Daoy (cell line): ENCODE measurements at places on chromosomes 2 and 18. TPM values are rescaled to one million over a fixed set of nuclear protein-coding genes. Genes with fewer than 3 reads are reported as not detected.

The ANKRD30B gene
- 0.23 TPM in 1 of 2 replicates, not detected in the other for total RNA-seq

The KRTCAP3 gene
- not detected in 2 replicates for total RNA-seq

The PROC gene
- total RNA-seq = not detected in 2 replicates

The ALK gene
- total RNA-seq = 0.03 and 0.11 TPM in 2 replicates

The ADRA2B gene
- total RNA-seq = 0.42 TPM in 1 of 2 replicates, not detected in the other

The OR6B2 gene
- total RNA-seq = not detected in 2 replicates

The APCDD1 gene
- total RNA-seq = 0.23 and 0.80 TPM in 2 replicates

The SCYGR1 gene
- not detected in 2 replicates for total RNA-seq

The TRIM54 gene
- total RNA-seq = not detected in 2 replicates

The PPIG gene
- total RNA-seq = 40.2 and 44.4 TPM in 2 replicates

The SCG2 gene
- 0.95 and 3.0 TPM in 2 replicates for total RNA-seq

DNA sequence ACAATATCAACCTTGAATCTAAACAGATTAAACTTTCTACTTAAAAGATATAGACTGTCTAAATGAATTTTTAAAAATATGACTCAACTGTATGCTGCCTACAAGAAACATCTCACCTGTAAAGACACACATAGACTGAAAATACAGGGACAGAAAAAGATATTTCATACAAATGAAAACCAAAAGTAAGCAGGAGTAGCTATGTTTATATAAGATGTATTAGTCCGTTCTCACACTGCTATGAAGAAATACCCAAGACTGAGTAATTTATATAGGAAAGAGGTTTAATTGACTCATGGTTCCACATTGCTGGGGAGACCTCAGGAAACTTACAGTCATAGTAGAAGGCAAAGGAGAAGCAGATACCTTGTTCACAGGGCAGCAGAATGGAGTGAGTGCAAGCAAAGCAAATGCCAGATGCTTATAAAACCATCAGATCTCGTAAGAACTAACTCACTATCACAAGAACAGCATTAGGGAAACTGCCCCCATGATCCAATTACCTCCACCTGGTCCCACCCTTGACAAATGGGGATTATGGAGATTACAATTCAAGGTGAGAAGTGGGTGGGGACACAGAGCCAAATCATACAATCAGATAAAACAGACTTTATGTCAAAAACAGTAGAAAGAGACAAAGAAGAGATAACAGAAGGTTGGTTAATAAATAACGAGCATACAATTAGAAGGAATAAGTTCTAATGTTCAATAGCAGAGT, 214.4 kb upstream of the SLC39A10 start:
- DNase-seq = no peak

DNA sequence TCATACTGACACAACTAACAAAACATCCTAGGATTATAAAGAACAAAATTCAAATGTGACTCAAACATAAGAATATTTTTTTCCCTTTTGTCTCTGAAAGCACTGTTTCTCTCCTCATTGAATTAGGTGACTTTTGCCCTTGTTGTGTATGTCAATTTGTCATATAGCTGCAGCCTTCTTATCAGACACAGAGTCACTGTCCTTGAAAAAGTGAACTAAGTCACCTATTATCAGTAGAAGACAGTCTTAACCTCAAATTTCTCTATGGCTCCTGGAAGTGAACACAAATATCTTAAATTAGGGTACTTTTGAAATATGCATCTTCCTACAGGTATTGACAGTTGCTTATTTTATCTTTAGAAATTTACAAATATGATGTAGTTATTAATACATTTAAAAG, 360.6 kb downstream of the NBAS start:
- DNase-seq = no peak

GRCh38 chr2:10792001-10792634, 20.5 kb downstream of the PDIA6 start:
- DNase-seq = no peak

DNA sequence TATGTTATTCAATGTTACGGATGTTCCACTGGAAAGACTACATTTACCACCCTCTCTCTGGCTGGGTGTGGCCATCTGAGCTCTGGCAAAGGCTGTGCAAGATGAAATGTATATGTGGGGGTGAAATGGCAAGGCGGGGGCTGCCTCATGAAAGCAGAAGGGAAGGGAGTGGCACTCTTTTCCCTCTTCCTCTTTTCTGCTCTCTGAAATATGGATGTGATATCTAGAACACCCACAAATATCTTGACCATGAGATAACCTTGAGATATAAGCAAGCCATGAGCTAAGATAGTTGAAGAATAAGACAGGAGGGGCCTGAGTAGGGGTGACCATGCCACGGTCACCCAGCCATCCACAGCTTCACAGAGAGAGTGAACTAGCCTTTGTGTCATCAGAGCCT, 367.8 kb upstream of the ID2 start:
- DNase-seq = no peak

GRCh38 chr2:110688594-110689091, 10.8 kb upstream of the BUB1 start:
- peak; percentile 67 for DNase-seq

DNA sequence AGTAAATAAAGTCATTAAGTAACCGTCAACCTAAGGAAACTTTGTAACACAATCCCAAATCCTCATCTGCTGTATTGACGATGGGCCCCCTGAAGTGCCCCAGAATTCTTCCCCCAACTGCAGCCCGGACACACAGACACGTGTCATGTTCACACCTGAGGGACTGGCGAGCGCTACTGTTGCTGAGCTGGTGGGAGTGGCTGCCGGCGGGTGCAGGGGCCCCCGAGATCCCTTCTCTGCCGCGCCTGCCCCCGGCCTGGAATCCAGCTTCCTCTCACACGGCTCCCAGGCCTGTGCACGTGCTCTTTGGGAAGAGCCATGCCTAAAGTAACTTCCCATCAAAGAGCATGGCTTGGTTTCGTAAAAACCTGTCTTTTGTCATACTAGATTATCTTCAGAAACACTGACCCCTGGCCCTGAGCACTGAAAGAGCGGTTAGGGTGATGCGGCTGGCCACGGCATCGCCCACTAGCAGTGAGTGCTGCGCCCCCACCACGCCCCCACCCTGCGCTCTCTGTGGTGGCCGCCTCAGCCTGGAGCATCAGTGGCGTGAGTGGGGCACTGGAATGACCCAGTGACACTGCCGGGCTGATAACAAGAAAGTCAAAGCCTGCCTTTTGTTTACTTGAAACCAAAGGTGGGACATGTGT, 56.0 kb downstream of the ADI1 start:
- DNase-seq = no peak

DNA sequence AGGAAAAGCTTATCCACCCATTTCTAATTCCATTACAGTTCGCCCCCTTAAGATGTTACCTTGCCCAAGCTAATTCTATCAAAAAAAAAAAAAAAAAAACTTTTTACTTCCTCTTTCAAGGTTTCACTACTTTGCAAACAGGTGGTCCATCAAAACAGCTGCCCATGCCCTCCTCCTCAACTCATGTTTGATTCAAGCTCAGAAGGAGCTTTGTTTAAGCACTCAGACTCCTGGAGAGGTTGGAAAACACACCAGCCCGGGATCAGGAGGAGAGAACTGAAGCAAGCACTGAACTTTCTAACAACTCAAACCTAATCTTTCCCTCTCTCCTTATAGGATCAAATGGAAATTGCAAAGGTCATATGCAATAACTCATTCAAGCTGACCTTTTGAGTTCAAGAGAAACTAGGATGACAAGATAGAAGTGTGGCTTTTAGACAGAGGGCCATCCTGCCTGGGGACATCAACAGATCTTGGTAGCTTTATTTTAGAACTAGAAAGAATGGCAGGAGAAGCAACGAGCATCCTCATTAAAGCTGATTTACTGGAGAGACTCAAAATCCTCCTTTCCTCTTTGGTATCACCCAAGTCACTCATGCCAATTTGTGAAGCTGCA, 28.3 kb upstream of the FZD7 start:
- no peak for DNase-seq

DNA sequence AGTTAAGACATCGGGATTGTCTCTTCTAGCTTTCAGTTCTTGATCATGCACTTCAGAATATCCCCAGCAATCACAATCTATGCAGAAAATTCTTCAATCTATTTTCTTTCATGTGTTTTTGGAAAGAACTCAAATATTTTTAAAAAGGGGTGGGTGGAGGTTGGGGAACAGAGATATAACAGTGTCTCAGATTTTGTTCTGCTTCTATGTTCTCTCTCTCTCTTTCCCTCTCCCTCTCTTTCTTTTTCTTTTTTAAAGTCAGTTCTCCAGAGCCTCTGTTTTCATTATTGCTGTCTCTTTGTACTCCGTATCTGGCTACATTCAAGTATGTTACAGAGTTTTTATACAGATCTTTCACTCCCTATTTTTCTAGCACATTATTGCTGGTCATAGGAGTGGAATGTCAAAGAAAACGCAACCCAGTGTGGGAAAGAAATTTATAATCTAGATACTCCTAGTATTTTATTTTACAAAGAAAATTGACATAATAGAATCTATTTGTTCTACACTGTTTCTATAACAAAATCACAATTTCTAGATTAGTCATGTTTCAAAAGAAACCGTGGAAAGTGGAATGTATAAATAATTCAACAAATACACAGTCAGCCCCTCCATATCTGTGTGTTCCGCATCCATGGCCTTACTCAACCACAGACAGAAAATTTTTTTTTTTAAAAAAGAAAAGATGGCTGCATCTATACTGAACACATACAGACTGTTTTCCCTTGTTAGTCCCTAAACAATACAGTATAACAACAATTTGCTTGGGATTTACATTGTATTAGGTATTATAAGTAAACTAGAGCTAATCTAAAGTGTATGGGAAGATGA, 11.2 kb upstream of the NEMP2 start:
- no peak for DNase-seq

DNA sequence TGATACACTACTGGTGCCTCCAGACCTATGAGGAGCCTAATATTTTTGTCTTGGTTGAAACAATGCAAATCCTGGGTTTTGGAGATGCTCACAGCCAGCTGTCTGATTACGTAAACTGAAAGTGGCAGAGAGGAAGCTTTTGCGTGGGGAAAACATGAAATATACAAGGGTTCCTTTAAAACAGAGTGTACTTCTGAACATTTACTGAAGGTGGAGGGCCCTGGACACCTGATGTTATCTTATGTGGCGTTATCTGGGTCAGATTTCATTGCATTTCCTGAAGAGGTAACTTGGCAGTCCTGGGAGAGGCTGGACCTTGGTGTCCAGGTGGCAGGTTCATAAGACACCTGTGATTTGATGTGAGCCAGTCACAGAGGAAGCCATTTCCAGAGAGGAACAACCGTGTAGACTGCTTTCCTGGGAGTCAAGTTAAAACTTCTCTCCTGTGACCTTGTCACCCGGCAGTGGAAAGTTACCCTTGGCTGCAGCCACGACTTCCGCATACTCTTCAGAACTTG, 105.0 kb downstream of the NEDD4L start:
- no peak for DNase-seq

- no peak for DNase-seq
These were observed 299.4 kb downstream of the ZNF521 start for GRCh38 chr18:25052511-25052921.

DNA sequence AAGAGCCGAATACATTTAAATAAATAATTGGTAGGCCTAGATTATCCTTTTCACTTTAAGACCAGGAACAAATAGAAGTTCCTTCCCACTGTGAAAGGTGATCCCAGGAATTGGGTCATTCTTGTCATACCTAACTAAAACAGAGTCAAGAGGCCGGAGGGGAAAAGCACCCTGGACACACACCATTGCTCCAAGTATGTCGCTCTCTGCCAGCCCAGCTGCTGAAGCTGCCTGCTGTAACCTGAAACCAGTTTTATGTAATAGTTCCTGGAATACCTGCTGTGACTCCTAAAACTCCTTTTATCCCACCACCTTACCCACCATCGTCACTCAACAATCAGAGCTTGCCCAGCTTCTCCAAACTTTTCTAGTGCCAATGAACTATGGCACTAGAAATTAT, 217.1 kb downstream of the PTPRM start:
- no peak for DNase-seq

- DNase-seq = no peak
These were observed 103.3 kb upstream of the SLC38A11 start for GRCh38 chr2:165058476-165059265.

DNA sequence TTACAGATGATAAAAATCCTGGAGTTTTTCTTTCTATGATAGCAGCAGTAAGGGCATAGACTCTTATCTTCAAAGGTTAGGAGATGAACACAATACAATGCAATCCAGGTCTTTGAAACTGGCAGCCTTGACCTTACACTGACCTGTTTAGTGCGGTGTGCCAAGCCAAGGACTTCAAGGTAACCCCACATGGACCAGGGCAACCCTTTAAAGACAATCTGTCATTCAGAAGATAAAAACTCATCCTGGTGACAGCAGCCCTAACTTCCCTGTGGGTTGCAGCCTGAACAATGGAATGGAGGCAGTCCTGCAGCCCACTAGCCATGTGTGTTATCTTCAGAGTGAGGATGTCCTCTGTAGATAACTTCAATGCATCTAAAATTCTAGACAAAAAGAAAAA, 78.1 kb downstream of the RTTN start:
- no peak for DNase-seq

DNA sequence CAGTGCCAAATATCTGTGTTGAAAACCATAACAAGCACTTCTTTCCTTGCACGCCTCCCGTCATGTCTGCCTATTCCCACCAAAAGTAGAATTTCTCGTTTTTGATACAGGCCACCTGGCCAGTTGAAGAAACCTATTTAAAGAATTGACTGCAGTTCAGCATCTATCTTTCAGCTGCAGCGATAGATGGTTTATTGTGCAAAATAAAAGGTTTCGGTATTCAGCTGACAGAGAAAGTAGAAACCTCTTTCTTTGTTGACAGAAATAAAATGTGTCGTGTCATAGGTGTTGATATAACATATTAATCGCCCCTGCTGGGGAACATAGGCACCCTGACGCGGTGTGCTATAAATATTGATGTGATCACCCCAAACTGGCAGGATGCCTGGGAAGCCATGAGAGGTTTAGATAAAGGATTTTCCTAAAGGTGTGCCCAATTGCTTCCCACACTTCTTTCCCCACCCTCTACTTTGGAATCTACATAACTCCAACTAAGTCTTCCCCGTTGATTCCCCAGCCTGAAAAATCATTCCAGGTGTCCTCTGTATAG, 570.4 kb downstream of the CCDC85A start:
- no peak for DNase-seq

DNA sequence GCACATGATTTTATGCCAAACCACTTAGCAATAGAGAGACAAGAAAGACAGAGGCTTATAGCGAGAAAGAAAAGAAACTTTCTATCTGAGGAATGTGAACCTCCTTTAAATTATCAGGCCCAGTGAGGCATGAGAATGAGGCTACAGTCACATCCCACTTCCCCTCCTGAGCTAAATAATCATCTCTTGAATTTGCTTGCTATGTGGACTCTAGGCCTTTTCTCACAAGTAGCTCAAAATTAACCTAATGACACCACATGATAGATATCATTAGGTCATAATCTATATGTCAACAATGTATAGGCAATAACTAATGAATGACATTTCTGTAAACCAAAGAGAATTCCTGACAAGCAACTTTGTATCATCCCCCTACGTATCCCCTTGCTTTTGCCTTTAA, 301.5 kb upstream of the MGAT5 start:
- DNase-seq = no peak
